ENCODE measurements at places on chromosomes 7 and 10.

- no peak for DNase-seq
These were observed 151.4 kb downstream of the TMEM168 start for GRCh38 chr7:112638675-112639400.

DNA sequence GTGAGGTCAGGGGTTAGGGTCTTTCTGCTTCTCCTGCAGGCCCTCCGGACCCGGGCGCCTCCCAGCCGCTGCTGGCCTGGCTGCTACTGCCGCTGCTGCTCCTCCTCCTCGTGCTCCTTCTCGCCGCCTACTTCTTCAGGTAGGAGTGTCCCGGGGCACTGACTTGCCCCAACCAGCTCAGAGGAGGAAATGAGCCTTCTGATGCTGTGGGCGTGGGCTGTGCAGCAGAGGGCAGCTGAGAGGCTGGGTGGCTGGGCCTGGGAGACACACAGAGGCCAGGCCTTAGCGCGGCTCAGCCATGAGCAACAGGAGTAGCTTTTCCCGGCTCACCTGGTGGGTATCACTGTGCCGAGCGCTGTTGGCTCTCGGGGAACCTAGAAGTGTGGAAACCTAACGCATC lies 78.9 kb downstream of the MKI67 start:
- DNase-seq: peak; percentile 77

GRCh38 chr10:69413221-69413865 lies 3.4 kb downstream of the TACR2 start:
- DNase-seq: no peak

DNA sequence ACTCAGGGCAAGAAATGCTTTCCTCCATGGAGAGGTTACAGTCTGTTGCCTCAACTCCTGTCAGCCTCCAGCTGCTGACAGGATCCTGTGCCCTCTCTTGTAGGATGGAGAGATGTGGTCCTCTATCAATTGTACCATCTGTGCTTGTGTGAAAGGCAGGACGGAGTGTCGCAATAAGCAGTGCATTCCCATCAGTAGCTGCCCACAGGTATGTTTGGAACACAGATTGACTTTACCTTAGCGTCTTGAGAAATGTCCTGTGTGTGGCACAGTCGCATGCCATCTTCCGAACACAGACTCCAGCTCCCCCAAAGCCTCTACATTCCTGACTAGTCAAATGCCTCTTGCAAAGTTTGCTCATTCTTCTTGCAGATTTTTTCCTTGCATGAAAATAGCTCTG lies 152.6 kb downstream of the BMPER start:
- DNase-seq: no peak

- DNase-seq: no peak
These were observed 76.9 kb upstream of the PDCD4 start for GRCh38 chr10:110794808-110795207.

Data from activated CD4-positive, alpha-beta T cell treated with anti-CD3 and anti-CD28 coated beads, Interleukin-2, amount 50 U/mL, for 4 hours (primary cell).